ENCODE measurements at places on chromosomes 12 and 14.

GRCh38 chr12:76804435-76804976, 40.6 kb downstream of the ZDHHC17 start:
- H3K27me3 ChIP-seq, result no peaks in the 10 kb centered on the region
- no peaks in the 10 kb centered on the region for H3K4me1 ChIP-seq
- no peak for DNase-seq
- H3K4me3 ChIP-seq, result no peak overlapping the region
- H3K27ac ChIP-seq, result no peak overlapping the region

- H3K27me3 ChIP-seq, result no peaks in the 10 kb centered on the region
- H3K4me3 ChIP-seq, result no peak overlapping the region
- DNase-seq, result no peak
- no peaks in the 10 kb centered on the region for H3K36me3 ChIP-seq
- H3K27ac ChIP-seq, result no peak overlapping the region
Observed at GRCh38 chr12:98485792-98486340, 29.5 kb upstream of the TMPO start.

- H3K4me1 ChIP-seq, result no peaks in the 10 kb centered on the region
- H3K27ac ChIP-seq, result no peak overlapping the region
Observed at GRCh38 chr12:46160981-46161690, 107.7 kb downstream of the SLC38A1 start.

DNA sequence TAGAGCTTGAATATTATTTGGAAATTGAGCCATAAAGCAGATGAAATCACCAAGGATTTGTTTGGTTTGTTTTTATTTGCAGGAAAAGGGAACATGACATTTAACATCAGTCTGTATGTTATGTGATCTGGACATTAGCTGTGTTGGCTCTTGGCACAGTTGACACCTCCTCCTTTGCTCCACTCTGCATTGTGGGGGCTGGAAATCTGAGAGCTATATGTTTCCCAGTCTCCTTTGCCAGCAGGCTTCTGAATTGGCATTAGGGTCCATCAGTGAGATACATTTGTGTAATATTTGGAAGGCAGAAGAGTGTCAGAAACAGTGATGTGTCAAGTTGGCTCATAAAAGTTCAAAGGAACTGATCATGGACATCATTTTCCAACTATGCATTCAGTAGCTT, 322.1 kb upstream of the ATP2B1 start:
- H3K36me3 ChIP-seq, result no peaks in the 10 kb centered on the region
- DNase-seq, result no peak
- H3K4me1 ChIP-seq, result peaks cover 5% of the 10 kb centered on the region
- no peaks in the 10 kb centered on the region for H3K27me3 ChIP-seq
- H3K27ac ChIP-seq, result no peak overlapping the region

DNA sequence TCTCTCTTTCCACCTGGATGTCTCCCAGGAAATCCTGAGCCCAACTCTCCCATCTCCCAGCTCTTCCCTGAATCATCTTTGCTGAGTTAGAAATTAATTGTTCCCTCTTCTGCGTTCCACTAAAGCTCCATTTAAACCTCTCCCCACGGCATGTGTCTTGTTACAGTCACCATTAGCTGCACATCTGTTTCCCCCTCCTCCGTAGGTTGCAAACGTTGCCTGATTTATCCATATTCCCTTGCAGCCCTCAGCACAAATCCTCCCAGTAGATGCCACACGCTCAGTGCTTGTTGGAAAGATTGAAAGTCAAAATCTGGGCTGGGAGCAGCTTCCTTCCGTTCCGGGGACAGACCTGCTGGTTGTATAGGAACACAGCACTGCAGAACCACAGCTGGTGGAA, 90.4 kb downstream of the SLC24A4 start:
- H3K4me3 ChIP-seq, result no peak overlapping the region
- no peaks in the 10 kb centered on the region for H3K4me1 ChIP-seq
- DNase-seq, result no peak
- no peak overlapping the region for H3K27ac ChIP-seq
- no peaks in the 10 kb centered on the region for H3K36me3 ChIP-seq

GRCh38 chr12:20211981-20212421, 156.3 kb upstream of the PDE3A start:
- no peaks in the 10 kb centered on the region for H3K36me3 ChIP-seq
- no peak overlapping the region for H3K4me3 ChIP-seq
- DNase-seq, result no peak
- no peak overlapping the region for H3K27ac ChIP-seq
- H3K4me1 ChIP-seq, result no peaks in the 10 kb centered on the region

All from DND-41 (cell line).